ENCODE measurements at places on chromosomes 7 and 10.

DNA sequence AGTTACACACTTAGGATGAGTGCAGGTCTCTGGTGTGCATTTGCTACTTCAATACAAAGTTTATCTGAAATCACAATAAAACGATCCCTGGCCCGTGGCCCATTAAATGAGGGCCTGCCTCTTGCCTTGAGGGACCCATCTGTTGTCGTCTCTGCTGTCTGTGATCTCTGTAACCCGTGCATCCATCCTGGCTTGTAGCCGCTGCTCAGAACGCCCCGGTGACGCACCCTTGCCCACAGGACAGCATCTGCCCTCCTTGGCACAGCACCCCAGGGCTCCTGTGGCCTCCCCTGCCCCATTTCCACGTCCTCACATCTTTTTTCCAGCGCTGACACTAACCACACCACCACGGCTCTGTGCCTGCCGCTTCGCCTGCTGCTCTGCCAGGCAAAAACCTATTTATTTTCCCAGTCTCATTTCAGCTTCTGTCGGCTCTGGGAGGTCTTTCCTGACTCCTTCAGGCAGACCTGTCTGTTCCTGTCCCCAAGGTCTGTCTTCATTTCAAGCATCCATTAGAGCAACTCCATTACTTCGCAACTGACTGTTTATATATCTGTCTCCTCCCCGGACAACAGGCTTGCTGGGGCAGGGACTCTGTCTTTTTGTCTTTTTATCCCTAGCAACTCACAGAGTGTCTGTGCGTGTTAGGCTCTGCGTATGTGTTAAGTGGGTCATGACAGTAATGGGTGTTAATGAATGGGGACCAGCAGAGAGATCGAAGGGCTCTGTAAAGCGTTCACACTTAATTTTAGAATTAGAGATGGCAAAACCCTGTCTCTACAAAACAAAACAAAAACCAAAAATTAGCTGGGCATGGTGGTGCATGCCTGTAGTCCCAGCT lies 16.4 kb downstream of the CARD11 start:
- DNase-seq, result no peak

- DNase-seq, result no peak
These were observed 1.9 kb upstream of the GPER1 start for GRCh38 chr7:1085910-1086421.

DNA sequence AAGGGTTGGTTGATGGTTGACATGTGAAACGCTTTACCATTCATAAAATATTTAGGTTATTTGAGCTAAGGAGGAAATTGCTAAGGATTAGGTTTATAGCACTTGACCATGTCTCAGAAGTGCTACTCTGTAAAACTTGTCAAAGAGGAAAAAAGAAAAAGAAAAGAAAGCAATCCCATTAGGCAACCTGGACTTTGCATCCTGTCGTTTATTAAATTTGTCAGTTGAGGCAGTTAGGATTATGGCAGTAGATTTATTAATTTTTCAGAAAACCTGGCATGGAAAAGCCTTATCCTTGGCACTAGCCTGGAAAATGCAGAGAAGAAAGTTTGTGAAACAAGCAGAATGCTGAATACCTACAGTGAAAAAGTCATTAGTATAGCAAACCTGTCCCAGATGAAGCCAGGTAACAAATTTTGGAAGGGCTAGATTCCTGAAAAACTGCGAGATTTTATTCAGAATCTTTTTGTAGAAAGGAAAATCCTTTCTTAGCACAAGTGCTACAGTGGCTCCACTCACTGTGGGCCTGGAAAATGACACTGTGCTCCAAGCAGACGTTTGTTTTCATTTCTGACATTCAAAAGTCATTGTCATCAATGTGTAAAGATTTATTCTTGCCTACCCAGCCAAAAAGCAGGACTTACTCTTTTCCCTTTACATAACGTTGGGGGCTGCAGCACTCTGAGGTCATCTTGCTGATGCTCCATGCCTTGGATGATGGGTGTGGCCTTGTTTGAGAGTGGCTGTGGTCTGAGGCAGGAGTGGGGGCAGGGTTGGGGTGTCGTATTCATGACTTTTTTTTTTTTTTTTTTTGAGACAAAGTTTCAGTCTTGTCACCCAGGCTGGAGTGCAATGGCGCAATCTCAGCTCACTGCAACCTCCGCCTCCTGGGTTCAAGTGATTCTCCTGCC lies 664.9 kb downstream of the SUGCT start:
- no peak for DNase-seq

- DNase-seq, result no peak
These were observed 351 bp downstream of the CAMK1D start for GRCh38 chr10:12349629-12350166.

DNA sequence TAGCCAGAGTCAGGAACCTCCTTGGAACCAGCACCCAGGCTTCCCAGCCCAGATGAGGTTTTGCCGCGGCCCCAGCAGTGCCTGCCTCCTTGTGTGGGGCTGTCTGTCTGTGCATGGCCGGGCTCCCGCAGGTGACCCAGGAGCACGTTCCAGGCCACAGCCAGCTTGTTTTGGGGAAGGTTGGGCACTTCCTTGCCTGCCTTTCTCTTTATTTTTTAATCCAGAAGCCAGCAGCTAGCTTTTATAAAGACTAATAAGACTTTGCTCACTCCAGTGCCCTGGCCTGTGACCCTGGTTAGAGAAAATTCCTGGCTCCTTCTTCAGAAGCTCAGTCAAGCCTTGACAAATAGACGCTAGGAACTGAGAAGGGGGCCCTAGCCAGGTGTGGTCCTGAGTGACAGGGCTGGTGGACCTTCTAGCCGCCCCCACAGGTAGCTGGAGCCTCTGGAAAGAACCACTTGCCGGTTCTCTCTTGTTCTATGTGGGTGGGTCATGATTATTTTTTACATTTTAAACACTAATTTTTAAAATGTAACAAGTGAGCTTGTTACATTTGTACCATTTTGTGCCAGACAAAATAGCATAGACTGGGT lies 837 bp downstream of the SLC29A3 start:
- no peak for DNase-seq

DNA sequence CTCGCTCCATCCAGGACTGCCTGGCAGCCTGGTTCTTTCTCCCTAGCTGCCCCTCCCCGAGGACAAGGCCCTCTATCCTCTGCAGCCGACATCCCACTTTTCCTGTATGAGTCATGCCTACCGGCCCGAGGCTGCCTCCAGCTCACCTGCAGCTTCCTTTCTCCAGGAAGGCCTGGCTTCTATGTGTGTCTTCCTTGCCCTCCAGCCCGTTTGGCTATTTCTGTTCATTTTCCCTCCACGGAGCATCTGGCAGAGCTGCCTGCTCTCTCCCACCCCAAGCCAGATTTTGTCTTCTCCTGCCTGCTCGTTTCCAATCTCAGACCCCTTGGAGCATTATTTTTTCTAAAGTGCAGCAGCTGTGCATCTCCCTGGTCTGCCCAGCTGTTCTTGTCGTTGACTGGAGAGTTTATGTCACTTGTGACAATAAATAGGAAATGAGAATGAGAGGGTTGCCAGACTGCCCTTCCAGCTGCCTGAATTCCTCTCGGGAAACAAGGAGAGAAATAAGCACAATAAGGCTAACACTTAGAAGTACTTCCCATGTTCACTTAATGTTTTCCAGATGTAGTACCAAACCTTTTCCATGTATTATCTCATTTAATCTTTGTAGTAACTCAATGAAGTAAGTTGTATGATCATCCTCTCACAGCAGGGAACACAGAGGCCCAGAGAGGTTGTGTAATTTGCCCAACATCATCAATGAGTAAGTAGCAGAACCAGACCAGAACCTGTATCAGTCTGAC lies 19.7 kb downstream of the UBTD1 start:
- no peak for DNase-seq

Measured in stimulated activated CD4-positive, alpha-beta T cell treated with anti-CD3 and anti-CD28 coated beads, Interleukin-1b, Interleukin-23, amount 100 ng/mL, for 1 hour (primary cell).